Left lobe of liver (tissue), 2 donors: ENCODE measurements at places on chromosomes 6 and 20.

GRCh38 chr20:57672164-57672563 lies 37.7 kb downstream of the PMEPA1 start:
- no peak for DNase-seq

DNA sequence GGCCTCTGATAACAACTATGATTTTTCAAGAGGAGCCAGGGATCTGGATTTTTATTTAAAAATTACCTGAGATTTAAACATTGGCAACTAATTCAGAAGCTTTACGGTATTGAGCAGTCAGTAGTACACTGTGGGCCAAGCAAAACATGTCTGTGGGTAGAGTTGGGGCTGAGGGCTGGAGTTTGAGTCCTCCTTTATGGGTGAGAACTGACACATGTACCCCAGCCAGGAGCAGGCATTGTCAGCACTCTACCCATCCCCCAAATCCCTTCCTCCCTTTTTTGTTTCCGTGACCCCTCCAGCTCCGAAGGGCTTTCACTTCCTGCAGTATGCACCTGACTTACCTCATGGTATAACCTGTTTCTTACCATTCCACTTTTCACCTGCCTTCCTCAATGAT lies 131.4 kb downstream of the SNX5 start:
- DNase-seq: no peak

GRCh38 chr6:34151321-34152041 lies 5.6 kb upstream of the GRM4 start:
- DNase-seq: no peak

GRCh38 chr6:29685718-29686326 lies 4.9 kb upstream of the ZFP57 start:
- DNase-seq: no peak

- DNase-seq: no peak
Observed at GRCh38 chr6:14897831-14898230, 348.0 kb upstream of the JARID2 start.

DNA sequence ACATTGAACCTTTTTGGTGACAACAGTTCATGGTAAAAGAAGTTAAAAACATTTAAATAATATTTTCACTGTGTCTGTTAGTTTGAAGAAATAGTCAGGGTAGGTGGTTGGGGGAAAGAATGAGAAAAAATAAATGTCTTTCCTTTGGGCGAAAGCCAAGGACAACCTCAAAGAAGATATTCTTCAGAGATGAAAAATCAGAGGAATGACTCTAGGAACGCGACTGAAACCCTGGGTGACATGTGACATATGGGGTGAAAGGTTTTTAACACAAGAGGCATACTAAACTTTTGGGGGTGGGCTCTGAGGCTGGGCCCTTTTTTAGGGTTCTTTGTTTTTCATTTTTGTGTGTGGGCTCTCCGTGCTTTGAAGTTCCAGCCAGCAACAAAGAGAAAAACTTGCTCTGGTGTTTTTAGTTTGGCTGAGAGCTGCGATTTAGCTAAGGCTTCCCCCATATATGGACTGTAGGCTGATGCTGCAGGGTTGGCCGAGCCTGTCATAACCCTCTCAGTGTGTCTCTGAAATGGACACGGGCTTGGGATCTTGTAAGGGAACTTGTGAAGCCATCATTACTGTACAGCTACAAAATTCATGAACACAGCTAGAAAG lies 610.1 kb upstream of the ARID1B start:
- no peak for DNase-seq

DNA sequence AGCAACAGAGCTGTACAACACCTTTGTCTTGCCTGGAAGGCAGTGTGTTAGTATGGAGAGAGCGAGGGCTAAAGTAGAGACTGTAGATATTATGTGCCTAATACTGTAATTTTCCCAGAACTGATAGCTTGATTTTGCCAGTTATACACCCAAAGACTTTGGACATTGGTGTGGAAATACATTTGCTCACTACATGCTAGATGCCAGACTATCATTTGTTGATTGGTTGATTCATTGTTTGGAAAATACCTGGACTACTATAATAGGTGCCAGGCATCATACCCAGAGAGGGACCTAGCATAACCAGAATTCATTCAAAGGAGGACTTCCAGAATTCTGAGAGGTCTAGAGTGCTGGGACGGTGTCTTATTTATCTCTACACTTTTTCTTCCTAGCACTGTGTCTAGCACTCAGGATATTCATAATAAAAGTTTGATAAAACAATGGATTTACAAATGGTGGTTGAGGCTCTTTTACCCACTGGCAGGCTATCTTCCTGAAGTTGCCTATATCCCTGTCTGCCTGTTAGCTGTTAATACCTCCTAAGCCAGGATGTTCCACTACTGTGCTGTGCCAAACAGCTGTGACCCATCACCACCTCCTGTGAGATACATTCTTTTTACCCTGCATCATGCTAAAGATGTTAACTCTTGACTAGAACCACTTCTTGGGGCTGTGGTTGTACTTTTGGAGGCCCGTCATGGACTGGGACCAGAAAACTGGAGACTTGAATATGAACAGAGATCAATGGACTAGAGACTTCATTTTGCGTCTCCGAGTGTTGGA lies 72.2 kb upstream of the FUCA2 start:
- DNase-seq: no peak

- no peak for DNase-seq
Observed at GRCh38 chr6:144997996-144998395, 712.9 kb downstream of the UTRN start.
